ENCODE measurements at places on chromosomes 13 and 19.
A peak's percentile ranks its signal among the peaks of the same experiment; 100 is the strongest.

DNA sequence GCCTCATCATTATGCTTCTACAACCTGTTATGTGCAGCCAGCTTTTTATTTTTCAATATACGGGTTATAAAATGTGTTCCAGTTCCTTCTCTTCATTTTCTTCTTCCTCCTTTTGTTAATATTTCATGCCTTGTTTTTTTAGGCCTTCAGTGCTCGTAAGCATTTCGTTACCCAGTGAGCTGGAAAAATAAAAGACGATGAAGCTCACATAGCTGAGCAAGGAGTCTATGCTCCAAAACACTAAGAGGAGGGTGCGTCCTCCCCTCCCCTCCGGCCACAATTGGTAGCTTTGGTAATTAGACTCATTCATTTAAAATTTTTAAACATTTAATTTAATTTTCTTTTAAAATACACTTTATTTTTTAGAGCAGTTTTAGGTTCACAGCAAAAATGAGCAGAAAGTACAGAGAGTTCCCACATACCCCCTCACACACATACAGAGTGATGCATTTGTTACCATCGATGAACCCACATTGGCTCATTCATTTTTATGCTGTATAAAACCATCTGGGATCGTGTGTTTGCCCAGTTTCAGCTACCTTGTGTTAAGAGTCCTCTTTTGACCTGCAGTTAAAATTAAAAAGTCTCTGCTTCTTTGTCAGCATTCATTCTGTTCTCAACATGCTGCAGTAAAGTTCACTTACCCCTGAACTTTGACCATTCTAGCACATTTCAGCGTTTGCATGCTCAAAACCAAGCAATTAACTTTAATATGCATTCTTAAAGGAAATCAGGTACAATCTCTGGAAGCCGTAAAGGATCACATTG lies 223.9 kb downstream of the LACC1 start:
- DNase-seq, result no peak

- DNase-seq, result no peak
Observed at GRCh38 chr19:47098608-47099007, 15.0 kb downstream of the ZC3H4 start.

DNA sequence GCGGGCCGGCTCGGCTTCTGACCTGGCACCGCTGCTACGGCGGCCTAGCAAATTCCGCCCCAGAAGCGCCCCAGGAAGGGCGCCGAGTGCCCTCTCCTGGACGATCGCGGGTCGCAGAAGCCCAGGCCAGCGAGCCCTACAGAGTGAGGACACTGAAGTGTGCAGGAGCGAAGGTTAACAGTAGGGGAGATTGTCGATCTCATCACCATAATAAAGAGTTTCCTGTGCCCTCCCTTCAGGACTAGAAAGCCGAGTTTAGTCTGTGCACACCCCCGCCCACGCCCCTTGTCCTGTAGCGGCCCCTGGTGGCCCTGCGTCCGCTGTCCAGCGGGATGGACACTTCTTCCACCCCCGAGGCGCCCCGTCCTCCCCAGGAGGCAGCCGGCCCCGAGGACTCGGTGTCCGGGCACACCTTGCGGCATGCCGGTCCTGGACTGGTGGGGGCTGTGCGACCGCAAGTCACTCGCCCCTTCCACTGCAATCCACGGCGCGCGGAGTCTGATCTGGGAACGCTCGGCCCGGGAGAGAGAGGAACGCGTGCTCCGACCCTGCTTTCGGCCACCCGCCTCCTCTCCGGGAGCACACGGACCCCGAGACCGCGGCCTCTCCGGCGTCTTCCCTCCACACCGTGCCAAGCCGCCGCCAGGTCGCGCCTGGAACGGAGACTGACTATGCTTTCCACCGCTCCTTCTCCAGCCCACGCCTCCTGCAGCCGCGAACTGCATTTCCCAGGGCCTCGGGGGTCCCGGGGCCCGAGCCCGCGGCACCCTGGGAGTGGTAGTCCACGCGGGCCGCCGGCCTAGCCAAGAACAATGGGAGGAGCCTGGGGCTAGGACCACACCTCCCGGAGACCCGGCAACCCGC lies 770 bp upstream of the KMT2B start:
- DNase-seq, result peak; percentile 92

DNA sequence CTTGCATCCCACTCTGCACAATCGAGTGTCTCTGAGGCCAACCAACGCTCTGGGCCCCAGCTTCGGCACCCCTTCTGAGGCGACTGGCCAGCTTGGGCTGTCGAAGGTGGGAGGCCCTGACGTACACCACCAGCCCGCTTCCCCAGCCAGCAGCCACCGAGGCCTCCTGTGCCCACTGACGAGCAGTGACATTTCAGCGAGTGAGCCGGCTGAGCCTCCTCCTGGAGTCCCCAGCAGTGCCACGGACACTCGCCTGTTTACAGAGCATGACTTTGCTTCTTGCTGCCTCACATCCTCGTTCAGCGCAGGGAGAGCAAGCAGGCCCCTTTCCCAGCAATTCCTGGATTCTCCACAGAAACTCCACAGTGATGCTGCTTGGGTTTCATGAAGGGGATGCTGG lies 240.2 kb upstream of the MAB21L1 start:
- DNase-seq, result no peak

- no peak for DNase-seq
Observed at GRCh38 chr13:75417012-75417384, 65.0 kb downstream of the TBC1D4 start.

DNA sequence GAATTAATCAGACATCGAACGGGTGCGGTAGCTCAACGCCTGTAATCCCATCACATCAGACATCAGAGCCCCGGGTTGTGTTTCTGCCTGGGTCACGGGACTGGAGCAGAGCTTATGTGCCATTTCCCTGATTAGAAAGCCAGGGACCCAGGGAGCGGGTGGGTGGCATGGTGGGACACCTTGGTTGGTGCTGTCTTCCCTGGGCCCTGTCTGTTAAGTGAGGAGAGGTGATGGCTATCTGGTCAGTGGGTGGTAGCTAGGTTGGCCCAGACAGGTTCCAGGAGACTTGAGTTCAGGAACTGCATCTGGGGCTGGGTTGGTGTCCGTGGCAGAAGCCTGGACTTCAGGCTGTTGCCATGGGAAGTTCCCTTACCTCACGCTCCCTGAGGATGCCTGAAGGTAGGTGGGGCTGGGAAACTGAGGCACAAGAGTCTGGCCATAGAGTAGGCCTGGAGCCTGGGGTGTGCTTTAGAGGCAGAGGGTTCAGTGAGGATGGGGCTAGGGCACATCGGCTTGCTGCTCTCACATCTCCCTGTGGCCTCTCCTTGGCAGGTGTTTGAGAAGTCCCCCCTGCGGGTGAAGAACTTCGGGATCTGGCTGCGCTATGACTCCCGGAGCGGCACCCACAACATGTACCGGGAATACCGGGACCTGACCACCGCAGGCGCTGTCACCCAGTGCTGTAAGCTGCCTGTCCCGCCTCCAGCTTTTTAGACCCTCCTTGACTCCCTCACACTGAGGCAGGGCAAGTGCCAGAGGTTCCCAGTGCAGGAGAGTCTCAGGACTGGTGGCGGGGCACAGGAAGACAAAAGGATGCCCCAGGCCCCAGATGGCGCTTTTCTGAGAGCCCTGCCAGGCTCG lies 2.1 kb downstream of the RPL18A start:
- no peak for DNase-seq

GRCh38 chr13:71754407-71754974 lies 112.5 kb downstream of the DACH1 start:
- DNase-seq, result no peak

GRCh38 chr19:14091081-14091812 lies 696 bp upstream of the SAMD1 start:
- DNase-seq, result peak; percentile 76

GRCh38 chr19:11355160-11356073 lies at the start of gene PLPPR2:
Gene PLPPR2, plus strand, starts transcription at chr19:11355432. Its CDS starts 2,242 bp downstream, at chr19:11357674.
- peak; percentile 77 for DNase-seq

GRCh38 chr13:113145496-113145895 lies 13.0 kb upstream of the PROZ start:
- DNase-seq, result no peak

GRCh38 chr13:28384789-28385188 lies 110.1 kb downstream of the FLT1 start:
- no peak for DNase-seq

GRCh38 chr13:113785051-113786010 lies 26.3 kb downstream of the TMEM255B start:
- DNase-seq, result no peak

DNA sequence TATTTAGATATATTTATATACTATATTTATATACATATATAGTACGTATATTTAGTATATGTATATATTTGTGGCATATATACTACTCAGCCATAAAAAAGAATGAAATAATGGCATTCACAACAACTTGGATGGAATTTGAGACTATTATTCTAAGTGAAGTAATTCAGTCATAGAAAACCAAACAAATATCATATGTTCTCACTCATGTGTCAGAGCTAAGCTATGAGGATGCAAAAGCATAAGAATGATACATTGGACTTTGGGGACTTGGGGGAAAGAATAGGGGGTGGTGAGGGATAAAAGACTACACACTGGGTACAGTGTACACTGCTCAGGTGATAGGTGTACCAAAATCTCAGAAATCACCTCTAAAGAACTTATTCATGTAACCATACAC lies 1015.7 kb downstream of the EFNB2 start:
- DNase-seq, result no peak

GRCh38 chr13:57527114-57527735 lies 104.3 kb upstream of the PCDH17 start:
- no peak for DNase-seq

DNA sequence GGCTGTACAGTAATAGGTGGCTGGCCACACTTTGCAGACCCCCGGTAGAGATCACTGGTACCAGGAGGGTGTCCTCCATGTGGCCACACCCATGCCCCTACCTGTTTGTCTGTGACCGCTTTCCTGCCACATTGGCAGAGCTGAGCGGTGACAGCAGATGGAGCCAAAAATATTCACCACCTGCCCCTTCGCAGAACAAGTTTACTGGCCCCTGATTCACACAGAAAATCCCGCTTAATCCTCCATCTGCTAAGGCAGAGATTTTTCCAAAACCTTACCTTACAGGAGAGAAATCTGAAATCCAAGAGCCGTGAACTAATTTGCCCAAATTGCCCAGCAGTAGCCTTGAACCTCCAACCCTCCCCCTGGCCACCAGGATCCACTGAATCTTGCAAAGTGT lies 52.1 kb downstream of the MYO9B start:
- no peak for DNase-seq

DNA sequence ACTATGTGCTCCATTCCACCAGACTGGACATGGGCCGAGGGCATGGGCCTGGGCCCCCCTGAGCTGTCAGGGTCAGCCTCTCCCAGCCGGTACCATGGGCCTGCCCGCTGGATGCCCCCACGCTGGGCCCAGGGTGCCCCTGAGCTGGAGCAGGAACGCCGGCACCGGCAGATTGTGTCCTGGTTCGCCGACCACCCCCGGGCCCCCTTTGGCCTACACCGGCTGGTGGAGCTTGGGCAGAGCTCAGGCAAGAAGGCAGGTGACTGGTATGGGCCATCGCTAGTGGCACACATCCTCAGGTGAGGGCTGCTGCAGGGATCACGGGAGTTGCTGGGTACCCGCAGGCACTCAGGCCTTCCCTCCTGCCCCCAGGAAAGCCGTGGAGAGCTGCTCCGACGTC lies 3.1 kb downstream of the ATG4D start:
- DNase-seq, result no peak

DNA sequence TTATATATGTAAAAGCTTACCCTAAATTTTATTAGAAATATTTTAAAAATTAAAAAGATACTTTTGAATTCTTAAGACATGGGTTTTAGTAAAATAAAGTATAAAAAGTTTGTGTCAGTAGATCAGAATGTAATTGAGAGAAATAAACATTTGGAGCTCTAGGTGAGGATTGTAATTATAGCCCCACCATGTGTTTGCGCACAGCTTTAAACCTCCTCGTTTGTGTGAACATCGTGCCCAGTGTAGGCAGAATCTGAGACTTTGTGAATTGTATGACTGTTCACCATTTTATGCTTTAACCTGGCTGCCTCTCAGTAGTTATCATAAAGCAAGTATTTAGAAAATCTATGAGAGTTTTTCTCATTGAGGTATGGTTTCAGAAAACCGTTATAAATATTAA lies 29.1 kb downstream of the CUL4A start:
- DNase-seq, result no peak

DNA sequence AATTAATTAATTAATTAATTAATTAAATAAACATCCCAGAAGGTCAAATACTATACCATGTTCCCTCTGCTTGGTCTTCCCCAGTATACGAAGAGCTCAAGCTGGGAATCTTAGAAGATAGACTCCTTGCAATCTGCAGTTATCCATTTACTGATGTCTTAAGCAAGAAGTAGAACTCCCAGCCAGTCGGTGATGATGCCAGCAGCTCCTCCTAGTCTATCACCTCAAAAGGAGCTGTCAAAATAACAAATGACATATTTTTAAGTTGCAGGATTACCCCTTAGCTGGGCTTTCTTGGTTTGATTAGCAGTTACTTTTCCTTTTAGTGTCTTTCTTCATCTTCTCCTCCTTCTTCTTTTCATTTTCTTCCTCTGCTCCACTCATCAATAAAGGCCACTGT lies 6.0 kb upstream of the ZNF507 start:
- DNase-seq, result no peak

DNA sequence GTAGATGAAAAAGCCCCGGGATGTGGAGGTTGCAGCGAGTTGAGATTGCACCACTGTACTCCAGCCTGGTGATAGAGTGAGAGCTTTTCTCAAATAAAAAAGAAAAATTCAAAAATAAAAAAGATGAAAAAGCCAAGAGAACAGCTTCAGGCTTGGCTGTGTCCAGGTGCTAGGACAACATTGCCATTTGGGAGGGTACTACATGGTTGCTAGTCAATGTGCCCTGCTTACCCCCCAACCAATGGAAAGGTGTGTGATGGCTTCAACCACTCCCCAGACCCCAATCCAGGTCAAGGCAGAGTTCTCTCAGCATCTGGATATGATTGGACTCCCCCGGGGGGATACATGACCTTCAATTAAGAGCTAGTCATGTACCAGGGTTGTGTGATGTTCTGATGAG lies 2.3 kb upstream of the ANKLE1 start:
- no peak for DNase-seq

DNA sequence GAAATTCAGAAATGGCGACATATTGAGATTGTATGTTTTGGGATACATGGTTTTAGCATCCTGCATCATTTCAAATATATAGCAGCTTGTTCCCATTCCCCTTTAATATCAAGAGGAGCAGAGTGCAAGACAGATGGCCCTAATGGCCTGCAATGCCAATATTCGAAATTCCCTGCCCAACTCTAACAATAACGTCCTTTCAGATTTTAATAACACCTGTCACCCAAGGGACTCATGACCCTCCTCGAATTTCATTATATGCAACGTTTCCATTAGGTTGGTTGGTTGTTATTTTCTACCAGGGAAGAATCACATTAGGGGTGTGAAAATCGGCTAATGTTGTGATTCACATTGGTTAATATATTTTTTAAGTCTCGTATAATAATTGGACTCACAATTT lies 170.0 kb downstream of the TNFSF13B start:
- no peak for DNase-seq

DNA sequence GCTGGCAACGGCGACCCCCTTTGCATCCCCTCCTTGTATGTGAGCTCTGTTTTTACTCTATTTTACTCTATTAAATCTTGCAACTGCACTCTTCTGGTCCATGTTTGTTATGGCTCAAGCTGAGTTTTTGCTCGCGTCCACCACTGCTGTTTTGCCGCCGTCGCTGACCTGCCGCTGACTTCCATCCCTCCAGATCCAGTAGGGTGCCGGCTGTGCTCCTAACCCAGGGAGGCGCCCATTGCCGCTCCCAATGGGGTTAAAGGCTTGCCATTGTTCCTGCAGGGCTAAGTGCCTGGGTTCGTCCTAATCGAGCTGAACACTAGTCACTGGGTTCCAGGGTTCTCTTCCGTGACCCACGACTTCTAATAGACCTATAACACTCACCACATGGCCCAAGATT lies 2704.4 kb downstream of the PCDH9 start:
- no peak for DNase-seq
